Esophagus mucosa (tissue), 1 donor: ENCODE measurements at places on chromosomes 2 and 18.

DNA sequence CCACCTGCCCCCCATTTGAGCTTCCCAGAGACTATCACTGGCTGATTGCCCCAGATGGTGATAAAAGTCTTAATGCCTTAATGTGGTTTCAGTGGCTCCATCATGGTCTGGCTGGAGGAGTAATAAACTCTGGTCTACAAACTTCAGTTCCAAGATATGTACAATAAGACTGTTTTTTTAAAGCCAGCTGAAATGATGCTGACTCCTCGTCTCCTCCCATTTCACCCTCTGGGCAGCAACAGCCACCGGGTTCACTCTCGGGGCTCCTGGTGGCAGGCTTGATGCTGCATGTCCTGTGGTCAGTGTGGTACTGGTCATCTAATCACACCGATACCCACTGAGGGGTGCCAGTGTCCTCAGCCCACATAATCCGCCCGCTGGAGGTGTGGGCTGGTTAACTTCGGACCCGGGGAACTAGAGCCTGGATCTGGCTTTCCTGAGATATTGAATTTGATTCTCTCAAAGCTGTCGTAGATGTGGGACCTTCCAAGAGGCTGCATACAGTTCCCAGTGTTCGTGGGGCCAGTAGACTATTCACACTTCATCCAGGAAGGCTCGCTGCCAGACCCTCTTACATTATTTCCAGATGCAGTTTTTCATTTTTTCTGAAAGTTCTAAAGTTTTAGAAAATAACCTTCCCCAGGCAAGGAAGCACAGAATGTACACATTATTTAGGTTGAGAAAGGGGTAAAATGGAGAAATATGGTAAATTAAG lies 95.3 kb downstream of the GALR1 start:
- no peak for ATAC-seq

- no peak for ATAC-seq
Observed at GRCh38 chr2:7878786-7879482, 802.9 kb upstream of the ID2 start.

DNA sequence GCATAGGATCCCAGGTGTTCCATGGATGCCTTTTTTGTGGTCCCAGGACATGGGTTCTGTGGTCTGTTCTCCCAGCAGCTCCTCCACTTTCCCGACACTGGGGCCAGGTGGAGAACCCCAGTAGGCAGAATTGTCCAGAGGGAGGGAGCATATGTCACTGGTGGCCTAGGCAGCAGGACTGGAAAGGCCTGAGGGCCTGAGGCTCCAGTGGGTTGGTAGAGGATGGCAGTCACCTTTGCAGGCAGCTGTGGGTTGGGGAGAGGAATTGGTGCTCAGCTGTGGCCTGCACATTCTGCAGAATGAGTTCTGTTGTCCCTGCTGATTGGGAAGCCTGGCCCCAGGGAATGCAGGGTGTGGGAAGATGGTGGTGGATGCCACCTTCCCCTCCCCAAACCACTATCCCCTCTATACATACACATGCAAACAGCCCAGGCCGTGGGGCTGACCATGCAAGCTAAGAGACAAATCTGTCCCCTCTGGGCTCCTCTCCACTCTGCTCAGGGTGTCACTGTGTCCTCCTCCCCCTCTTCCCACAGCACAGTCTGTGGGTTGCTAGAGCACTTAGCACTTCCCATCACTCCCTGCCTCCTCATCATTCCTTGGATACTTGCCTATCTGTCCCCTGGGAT lies 11.4 kb downstream of the CTIF start:
- no peak for ATAC-seq

DNA sequence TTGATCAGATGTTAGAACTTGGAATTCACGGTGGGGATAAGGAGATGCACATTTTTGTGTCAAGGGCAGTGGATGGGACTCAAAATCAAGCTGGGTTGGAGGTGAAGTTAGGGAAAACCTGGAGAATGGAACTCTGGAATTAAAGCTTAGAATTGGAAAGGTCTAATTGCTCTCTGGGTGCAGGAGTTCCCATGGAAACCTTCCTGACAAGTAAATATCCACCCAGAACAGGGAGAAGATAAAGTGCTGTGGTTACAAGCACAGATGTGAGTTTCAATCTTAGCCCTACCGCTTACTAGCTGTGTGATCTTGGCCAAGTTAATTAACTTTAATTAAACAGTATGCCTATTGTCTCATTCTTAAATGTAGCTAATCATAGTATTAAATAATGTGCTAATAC lies 71.3 kb upstream of the TCF7L1 start:
- no peak for ATAC-seq

DNA sequence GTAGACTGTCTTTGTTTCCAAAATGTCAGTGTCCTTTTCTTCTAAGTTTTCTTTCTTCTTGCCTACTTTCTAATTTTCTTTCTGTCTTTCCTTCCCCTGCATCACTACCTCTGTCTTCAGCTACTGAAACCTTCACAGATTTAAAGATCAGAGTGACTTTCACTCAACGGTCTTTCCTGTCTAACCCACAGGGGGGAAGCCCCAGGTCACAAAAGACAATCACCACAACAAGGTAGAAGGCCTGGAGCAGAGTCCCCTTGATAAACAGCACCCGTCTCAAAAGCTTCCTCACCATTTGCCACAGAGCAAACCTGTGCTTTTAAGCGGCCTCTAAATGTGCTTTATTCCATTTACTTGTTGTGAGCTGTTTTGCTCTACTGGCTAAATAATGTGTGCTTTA lies 665.4 kb downstream of the BCL11A start:
- ATAC-seq = no peak

GRCh38 chr18:50559752-50560680 lies at the start of gene MAPK4:
MAPK4 (plus strand) TSS chr18:50560087; CDS start chr18:50663959, 103,872 bp downstream.
- peak; percentile 81 for ATAC-seq

DNA sequence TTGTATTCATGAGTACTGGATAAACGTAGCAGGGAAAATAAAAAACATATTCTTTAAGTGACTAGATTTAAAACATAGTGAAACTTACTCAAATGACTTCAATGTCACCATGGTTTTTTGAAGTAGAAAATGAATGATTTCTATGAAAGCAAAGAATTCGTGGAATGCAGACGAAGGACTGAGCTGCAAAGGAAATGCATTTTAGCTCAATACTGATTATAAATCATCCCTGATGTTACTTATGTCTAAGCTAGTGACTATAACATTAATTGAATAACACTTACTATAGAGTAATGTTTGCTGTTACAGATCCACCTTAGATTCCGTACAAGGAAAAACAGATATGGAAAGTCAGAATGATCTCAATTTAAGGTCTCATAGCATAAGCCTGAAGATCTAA lies 1257.7 kb upstream of the CDH2 start:
- no peak for ATAC-seq

GRCh38 chr2:10868465-10869314 lies 43.0 kb upstream of the KCNF1 start:
- ATAC-seq = no peak

- ATAC-seq = no peak
Observed at GRCh38 chr2:38748943-38749804, 2.0 kb downstream of the SRSF7 start.

DNA sequence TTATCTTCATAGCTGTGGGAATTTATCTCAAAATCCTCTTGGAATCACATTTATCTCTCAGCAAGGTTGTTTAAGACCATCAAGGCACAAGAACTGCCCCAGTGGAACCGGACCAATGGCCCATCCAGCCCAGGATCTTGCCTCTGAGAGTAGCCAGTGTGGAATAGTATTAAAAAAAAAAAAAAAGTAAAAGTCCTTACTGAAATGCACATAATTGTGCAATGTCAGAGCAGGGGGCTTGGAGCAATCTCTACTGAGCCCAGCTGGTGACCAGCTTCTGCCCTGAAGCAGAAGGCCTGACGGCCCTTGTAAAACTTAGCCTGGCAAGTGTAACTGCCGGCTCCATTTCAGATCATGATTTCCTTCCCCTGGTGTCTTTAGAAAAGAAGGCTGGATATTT lies 355.6 kb upstream of the PIK3C3 start:
- ATAC-seq = no peak

GRCh38 chr2:23532391-23533337 lies 147.7 kb downstream of the KLHL29 start:
- ATAC-seq = peak; percentile 47

DNA sequence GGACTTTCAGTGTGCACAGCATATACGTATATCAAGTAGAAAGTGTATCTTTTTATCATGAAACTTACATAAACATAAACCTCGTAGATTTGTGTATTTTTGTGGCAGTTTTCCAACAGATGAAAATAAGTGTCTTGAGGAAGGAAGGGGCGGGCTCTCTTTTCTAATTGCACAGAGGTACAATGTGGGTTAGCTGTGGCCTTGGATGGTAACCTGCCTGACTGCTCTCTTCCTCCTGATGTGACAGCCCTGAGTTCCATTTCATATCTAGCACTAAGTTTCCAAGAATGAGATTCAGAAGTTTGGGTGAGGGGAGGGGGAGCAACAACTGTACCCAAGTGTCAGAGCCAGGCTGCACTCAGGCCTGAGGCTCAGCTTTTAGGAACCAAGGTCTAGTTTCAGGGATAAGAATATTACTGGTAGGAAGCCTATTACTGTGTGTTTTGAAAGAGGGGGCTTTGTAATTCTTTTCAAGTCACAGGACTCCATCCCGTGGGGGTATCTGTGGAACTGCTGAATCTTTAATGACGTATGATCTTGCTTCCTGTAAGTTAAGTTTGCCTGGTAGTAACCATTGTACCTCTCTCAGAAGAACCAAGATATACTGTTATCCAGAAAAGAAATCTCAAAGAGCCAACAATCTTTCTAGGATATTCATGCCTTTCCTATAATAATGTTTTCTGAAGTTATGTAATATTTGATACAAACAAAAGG lies 483.7 kb downstream of the PTPRM start:
- no peak for ATAC-seq

DNA sequence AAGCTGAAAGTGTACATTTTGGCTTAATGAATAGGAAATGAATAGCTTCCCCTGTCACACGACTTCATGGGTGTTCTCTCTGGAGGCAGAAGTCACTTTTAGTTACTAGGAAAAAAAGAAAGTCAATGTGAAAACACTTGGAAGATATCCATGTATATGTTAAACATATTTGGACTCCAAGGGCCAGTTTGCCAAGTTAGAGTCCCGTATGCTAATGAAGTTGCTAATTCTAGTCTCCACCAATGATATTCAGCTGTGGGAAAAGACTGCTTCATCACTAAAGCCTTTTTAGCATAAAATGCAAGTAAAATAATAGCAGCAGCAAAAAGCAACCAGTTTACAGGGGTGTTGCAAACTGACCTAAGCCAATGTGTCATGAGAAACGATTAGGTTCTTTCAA lies 108.7 kb downstream of the PLCL1 start:
- no peak for ATAC-seq

DNA sequence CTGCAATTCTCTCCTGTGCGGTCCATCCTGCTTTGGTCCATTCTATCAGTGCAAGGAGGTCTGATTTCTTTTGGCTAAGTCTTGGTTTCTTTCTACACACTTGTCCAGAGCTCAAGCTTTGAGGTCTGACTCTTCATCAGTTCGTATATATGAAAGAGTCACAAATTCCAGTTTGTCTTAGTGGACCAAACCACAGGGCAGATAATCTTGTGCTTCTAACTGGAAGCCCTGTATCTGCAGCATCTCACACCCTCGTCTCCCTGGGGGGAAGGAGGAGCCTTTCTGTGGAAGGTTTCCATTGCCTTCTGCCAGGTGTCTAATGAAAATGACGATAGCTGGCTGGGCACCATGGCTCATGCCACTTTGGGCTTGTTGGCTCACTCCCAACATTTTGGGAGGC lies 148.5 kb downstream of the SPP2 start:
- ATAC-seq = no peak

DNA sequence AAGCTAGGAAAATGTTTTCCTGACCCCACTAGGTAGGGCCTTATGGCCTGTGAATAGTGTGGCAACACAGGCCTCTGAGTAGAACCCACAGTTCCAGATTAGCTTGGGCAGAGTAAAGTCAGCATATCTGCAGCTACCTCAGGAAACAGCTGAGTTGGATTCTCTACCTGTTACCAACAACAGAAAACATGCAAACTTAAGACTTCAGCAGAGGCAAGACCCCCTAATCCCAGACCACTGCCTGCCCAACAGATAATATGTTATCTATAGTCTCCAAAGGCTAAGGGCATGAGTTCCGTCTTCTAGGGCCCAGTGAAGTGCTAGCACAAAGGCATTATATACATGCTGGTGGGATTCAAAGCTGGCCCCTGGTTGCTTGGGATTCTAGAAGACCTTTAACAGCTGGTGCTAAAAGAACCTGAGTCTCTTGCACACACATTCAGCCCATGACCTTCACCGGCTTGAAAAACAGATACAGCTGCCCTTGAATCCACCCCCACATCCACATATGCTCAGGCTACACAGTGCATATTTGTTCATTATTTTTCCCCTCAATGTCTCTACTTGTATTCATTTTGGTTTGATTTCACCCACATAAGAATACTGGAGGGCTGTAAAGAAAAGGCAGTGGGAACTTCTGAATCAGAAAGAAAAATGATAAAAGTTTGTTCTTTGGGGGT lies 13.5 kb upstream of the UBXN4 start:
- no peak for ATAC-seq

DNA sequence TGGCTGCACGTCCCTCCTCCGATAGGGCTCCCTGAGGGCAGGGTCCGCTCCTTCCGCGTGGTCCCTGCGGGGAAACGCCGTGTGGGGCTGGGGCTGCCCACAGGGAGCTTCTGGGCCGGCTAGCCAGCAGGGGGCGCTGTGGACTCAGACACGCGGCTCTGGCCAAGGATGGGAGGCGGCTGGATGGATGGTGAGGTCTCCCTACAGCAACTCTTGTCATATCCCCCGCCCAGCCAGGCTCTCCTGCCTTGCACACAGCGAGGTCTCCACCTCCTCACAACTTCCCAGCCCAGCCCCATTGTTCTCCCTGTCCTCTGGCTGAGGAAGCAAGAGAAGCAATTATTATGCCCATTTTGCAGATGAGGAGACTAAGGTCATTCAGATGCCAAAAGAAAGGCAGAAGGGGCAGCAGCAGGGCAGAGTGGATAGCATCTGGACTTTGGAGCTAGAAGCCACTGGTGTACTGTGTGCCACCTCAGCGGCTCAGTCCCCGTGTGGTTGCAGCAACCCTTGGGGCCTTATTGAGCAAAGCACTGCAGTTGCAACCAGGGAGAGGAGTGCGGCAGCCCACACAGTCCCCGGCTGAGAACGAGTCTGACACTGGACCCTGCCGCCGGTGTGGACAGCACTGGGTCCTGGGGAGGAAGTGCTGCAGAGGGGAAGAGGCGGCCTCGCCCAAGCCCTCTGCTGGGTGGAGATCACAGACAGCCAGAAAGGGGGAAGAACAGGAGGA lies 99.0 kb downstream of the ZFP36L2 start:
- peak; percentile 23 for ATAC-seq

GRCh38 chr2:68418419-68418818 lies 48.7 kb downstream of the FBXO48 start:
- no peak for ATAC-seq

- ATAC-seq = no peak
Observed at GRCh38 chr2:241601841-241602240, 35.1 kb downstream of the THAP4 start.

- ATAC-seq = no peak
Observed at GRCh38 chr2:124269348-124269747, 244.3 kb downstream of the CNTNAP5 start.

DNA sequence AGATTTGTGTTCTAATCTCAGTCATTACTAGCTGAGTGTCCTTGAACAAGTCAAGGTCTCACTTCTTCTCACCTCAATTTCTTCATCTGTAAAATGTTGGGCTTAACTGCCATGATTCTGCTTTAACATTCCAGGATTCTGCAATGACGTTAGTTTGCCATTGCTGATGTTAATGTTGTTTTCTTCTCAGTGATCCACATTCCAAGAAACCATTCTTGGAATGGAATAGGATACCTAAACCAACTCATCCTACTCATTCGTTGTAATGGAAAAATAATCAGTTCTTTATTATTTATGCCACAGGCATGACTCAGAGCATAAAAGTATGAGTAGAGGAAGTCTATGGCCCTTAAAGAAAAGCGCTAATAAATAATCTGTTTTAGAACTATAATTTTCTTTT lies 140.2 kb upstream of the ETAA1 start:
- ATAC-seq = no peak

GRCh38 chr2:160053946-160054345 lies 8.5 kb downstream of the PLA2R1 start:
- ATAC-seq = no peak
